GM23248 (cell line): ENCODE measurements at places on chromosomes 5 and 9. TPM values are rescaled to one million over a fixed set of nuclear protein-coding genes. Genes with fewer than 3 reads are reported as not detected.

DNA sequence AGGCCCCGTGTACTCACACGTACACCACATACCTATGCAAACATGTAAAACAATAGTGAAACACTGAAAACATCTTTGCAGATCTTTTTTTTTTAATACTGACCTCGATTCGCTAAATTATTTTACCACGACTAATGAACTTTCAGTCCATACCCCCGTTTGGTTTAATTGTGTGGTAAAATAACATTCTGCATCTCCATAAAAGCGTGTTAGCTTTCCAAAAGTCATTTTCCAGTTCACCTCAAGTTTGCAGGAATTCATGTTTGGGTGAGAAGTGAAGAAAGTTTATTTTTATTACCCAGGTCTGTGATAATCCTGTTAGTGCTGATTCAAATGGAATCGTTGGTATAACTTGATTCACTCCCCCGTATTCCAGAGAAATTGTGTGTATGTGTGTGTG lies 652 bp downstream of the ARSK start:
- H3K4me1 ChIP-seq, result peaks cover 25% of the 10 kb centered on the region
- H3K4me3 ChIP-seq, result peak overlapping the region; percentile 89
- H3K36me3 ChIP-seq, result peaks cover under 1% of the 10 kb centered on the region; the same call in 1 of the 2 replicates

DNA sequence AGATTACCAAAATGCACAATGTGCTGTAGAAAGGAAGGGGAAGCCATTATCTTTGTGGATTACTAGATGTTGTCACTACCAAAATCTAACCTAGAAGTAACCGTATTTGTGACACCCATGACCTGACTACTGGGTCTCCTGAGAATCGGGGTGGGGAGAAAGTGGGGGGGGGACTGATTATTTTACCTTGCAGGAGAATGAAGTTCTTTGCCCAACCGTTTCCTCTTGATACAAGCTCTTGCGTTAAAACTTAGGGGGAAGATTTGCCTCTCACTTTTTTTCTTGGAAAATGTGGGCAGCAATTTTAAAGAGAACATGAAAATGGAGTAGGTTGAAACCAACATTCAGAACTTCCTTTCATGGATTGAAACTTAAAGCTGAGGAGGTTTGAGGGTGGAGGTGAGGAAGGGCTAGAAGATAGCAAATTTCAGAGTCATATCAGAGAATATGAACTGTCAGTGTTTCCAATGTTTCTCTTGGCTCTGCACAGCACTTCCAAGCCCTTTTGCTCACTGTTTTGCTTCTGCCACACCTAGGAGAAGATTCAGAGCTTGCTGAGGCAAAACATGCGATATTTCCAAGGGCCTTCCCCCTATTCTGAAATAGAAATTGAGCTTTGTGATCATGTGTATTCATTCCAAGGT lies 280.8 kb downstream of the AOPEP start:
- peak overlapping the region; percentile 87 for H3K27ac ChIP-seq
- H3K4me1 ChIP-seq, result peaks cover 54% of the 10 kb centered on the region
- peaks cover 59% of the 10 kb centered on the region for H3K36me3 ChIP-seq

- DNase-seq, result no peak
- peaks cover 47% of the 10 kb centered on the region for H3K4me1 ChIP-seq
- 0 out of 2 replicates have a peak overlapping the region, but pooled peaks have one; percentile 33 for H3K4me3 ChIP-seq
- peak overlapping the region; percentile 97 for H3K27ac ChIP-seq
- no peaks in the 10 kb centered on the region for H3K36me3 ChIP-seq
- no peaks in the 10 kb centered on the region for H3K27me3 ChIP-seq
Measured at GRCh38 chr9:134626069-134626423, 15.6 kb upstream of the COL5A1 start.

GRCh38 chr5:26239588-26239987 lies 798.8 kb downstream of the CDH9 start:
- H3K27ac ChIP-seq, result no peak overlapping the region
- H3K36me3 ChIP-seq, result no peaks in the 10 kb centered on the region
- H3K27me3 ChIP-seq, result no peaks in the 10 kb centered on the region
- no peak overlapping the region for H3K4me3 ChIP-seq
- DNase-seq, result no peak

DNA sequence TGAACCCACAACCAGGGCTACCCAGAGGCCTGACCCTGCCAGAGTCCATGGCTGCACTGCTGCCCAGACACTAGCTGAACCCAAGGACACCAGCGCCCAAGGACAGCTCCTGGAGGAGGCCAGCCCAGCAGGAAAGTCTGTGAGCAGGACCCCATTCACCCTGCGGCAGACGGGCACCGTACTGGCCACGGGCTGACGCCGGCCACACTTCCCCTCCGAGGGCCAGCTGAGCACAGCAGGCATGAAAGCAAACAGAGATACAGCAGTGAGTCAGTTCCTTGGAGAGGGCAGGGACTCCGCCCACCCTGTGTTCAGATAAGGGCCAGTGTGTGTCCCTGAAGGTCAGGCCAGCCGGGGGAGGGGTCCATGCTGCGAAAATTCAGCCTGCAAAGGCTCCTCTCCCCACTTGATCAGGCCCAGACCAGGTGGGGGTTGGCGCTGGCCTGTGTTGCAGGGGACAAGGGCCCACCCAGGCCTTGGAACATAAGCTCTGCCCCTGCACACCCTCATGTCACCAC lies 3.2 kb downstream of the RNF208 start:
- H3K27me3 ChIP-seq, result no peaks in the 10 kb centered on the region
- no peak overlapping the region for H3K27ac ChIP-seq
- peaks cover 13% of the 10 kb centered on the region for H3K4me1 ChIP-seq
- no peaks in the 10 kb centered on the region for H3K36me3 ChIP-seq

DNA sequence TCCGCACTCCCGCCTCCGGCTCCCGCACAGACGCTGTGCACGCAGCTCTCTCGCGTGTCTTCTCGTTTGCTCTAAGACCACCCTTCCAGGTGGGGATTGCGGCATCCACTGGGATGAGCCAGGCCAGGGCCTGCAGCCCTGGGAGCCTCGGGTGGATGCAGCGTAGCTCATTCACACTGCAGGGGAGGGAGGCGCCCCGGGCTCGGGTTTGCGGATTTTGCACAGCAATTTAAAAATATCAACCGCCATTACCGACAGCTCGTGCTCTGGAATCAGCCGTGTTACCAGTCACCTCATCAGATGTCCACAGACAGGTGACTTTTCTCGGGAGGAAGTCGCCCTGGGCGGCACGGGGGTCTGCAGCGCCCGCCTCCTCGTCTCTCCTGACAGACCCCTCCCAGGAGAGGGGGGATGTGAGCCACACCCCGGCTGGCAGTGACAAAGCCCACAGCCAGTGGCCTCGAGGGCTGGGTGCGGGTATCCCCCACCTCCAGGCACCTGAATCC lies 20.8 kb upstream of the SLC6A3 start:
- H3K4me3 ChIP-seq, result no peak overlapping the region
- H3K27ac ChIP-seq, result no peak overlapping the region
- no peak for DNase-seq
- H3K36me3 ChIP-seq, result peaks cover 24% of the 10 kb centered on the region

POU5F2 gene
- 0.08 and 0.16 TPM in 2 replicates for polyA plus RNA-seq

OR1J2 gene
- 0.20 and 0.28 TPM in 2 replicates for polyA plus RNA-seq

PRUNE2 gene
- polyA plus RNA-seq, result 2.0 and 2.8 TPM in 2 replicates
